ENCODE measurements at places on chromosomes 4 and X.

GRCh38 chrX:45422216-45422925, 221.7 kb upstream of the DIPK2B start:
- no peak for DNase-seq

DNA sequence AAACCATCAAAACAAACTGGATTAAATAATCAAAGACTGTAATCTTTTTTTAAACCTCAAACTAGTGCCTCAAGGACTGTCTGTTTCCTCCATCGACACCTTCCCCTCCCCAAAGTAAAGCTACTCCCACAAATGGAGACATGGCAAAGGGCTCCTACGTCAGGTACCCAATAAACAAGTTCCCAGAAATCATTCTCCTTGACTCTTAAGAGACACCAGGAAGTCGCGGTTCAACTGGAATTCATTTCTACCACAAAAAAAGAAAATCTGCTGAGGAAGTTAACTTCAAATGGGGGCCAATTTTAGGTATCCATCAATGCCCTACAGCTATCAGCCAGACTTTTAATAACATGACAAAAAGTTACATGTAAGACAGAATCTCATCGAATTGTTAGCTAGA, 2.5 kb downstream of the RPS4X start:
- no peak for DNase-seq

DNA sequence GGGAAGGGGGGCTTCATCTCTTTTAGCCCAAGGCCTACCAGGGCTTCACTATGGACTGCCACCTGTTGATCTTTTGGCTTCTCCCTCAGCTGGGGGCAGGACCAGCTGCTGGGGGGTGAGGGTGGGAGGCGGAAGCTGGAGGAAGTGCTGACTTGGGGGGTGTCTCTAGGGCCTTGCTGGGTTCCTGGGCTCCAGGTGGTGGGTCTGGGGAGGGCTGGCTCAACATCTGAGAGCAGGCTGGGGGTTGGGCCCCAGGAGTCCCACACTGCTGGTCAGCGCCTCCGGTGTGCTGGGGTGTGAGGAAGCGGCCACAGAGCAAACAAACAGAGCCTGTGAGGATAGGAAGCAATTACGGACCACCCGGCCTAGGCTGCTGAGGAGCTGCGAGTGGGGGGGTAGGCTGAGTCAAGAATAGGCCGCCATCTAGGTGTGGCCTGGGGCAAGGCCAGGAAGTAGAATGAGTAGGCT, 85.7 kb downstream of the EFNB1 start:
- no peak for DNase-seq

DNA sequence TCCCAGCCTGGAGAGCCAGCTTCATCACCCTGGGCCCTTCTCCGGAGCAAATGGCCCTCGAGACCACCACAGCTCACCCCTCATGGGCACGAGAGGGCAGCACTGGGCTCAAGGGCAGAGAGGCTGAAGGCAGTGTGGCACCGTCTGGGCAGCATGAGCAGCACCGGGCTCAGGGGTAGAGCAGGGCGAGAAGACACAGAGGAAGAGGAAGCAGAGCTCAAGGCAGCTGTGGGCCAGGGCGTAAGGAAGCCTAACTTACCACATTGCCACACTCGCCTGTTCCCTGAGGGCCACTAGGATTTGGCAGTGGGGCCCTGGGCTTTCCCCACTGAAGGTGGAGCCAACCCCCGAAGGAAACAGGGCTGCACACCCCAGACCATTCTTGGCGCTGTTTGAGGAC, 15.5 kb downstream of the ZNF185 start:
- DNase-seq = no peak

GRCh38 chr4:158775091-158775651, 6.3 kb downstream of the FNIP2 start:
- no peak for DNase-seq

DNA sequence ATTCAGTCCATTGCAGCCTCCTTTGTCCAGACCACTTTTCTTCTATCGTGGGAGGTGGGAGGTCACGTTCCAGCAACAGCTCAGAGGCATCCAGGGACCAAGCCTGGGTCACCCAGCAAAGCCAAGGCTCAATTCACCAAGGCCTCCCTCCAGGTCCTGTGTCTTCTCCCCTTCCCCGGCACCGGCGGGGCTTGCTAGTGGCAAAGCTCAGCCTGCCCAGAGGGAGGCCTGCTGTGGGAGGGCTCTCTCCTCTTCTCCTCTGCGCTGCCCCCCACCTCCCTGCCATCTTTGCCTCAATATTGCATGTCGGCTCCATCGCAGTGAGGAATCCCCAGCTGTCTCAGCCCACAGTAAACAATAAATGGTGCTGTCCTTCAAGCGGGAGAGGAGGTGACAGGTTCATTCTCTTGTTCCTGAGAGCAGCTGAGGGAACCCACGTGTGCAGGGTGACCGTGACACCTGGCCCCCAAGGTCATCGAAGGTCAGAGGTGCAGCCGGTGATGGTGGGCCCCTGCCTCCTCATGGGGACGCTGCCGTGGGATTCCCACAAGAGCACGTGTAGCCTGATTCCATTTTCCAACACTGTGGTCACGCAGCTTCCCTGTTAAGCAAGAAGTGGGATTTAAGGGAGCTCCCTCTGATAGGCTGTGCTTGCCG, 111.5 kb upstream of the PSAPL1 start:
- DNase-seq = no peak

GRCh38 chr4:74330295-74330750, 22.1 kb downstream of the EPGN start:
- DNase-seq = no peak

DNA sequence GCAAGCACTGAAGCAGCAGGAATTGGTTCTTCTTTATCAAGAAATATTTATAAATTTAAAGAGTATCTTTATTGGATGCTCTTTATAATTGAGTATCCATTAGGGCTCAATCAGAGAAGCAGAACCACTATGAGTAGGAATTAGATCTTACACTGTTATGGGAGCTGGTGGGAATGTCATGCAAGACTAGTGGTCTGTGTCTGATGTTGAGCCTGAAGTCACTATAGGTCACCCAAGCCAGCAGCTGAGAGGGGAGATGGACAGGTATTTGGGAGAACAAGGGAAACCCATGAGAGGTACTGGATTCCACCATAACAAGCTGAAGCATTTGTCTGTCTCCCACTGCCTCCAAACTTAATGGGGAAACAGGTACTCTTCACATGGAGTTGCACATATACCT, 283.7 kb upstream of the BOD1L1 start:
- DNase-seq = no peak

- no peak for DNase-seq
These were observed 133.0 kb downstream of the KLHL8 start for GRCh38 chr4:87087420-87087819.

Data from NCI-H510A (cell line).